ENCODE measurements at places on chromosomes 1 and 21. TPM values are rescaled to one million over a fixed set of nuclear protein-coding genes. Genes with fewer than 3 reads are reported as not detected.

GRCh38 chr1:67863637-67864036 lies 30.4 kb upstream of the GNG12 start:
- DNase-seq = no peak

DNA sequence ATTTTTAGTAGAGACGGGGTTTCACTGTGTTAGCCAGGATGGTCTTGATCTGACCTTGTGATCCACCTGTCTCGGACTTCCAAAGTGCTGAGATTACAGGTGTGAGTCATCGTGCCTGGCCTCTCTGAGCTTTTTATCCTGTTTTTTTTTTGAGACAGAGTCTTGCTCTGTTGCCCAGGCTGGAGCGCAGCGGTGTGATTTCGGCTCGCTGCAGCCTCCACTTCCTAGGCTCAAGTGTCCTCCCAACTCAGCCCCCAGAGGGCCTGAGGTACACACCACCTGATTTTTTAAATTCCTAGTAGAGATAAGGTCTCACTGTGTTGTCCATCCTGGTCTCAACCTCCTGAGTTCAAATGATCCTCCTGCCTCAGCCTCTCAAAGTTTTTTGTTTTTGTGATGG lies 20.4 kb downstream of the SESN2 start:
- no peak for DNase-seq

DNA sequence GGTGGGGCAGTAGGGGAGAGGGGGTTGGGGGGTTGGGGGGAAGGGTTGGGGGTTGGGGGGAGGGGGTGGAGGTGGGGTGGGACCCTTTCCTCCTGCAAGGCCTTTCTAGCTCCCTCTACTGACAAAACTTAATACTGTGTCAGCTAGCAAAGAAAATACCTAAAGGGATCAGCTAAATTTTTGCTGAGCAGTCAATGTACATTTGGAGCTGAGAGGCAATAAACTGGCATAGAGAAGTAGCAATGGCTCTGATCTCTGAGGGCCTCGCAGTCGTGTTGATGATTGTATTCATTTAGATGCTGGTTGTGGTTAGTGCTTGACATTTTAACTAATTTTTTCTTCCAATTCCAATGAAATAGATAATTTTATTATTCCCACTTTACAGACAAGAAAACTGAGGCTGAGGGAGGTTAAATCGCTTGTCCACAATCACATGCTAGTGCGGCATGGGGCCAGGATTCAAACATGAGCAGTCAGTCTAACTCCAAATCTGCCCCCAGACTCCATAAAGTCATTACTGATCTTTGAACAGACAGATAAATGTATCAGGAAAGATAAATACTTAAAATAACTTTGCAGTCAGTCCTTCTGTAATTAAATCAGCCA lies 357.1 kb downstream of the DISC1 start:
- no peak for DNase-seq

ODR4 gene
- total RNA-seq = 12.9 TPM

- no peak for DNase-seq
These were observed 12.0 kb downstream of the CREG1 start for GRCh38 chr1:167541610-167542009.

NGF gene
- 2.1 TPM for total RNA-seq

KRTAP10-8 gene
- not detected for total RNA-seq

GRCh38 chr1:77468949-77469710 lies 187.3 kb downstream of the AK5 start:
- no peak for DNase-seq

DNA sequence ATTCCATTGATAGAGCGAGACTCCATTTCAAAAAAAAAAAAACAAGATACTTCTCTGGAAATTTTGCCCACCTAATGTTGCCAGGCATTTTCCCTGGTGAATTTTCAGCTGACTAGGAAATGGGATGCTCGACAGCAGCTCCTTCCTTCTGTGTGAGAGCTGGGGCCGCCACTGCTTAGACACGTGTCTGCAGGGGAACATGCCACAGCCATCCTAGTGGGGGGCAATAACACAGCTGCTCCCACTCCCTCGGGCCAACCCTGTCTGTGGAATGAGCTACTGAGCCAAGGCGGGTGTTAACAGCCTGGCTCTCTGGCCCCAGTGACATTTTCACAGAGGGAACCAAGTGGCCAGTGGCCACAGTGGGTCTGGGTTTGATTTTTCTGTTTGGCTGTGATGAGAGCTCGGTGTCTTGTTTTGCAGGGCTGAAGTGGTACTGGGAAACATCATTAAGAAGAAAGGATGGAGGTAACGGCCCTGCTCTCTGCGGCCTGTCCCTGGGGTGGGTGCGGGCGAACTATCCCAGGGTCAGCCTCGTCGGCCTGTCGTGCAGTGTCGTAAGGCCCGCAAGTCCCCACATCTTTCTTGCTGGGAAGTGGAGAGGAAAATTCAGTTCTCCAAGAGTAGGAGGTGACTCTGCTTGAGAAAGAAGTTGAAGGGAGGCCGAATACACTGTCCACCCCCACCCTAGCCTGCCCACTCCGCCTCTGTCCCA lies 39.2 kb downstream of the KCNAB2 start:
- no peak for DNase-seq

ST6GALNAC5 gene
- total RNA-seq = 1.9 TPM

BSND gene
- not detected for total RNA-seq

DNA sequence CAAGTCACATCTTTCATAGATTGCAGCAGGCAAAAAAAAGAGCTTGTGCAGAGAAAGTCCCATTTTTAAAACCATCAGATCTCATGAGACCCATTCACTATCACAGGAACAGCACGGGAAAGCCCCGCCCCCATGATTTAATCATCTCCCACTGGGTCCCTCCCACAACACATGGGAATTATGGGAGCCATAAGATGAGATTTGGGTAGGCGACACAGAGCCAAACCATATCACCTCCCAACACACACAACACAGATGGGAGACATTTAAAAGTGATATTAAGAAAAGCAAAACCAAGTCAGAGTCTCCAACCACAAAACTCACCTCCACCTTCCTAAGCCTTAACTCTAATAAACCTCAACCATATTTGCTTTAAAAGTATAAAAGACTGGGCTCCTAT lies 61.5 kb upstream of the TIAM1 start:
- DNase-seq = no peak

GRCh38 chr21:42593007-42593814 lies 60.2 kb upstream of the PDE9A start:
- DNase-seq = no peak

FAM177B gene
- not detected for total RNA-seq

- DNase-seq = no peak
These were observed 9.0 kb downstream of the COL18A1 start for GRCh38 chr21:45413922-45414321.

- DNase-seq = no peak
These were observed 234.8 kb downstream of the NCAM2 start for GRCh38 chr21:21233051-21233450.

PDC gene
- total RNA-seq = not detected

LRRC38 gene
- 0.73 TPM for total RNA-seq
